ENCODE measurements at places on chromosomes 3 and 15.
A peak's percentile ranks its signal among the peaks of the same experiment; 100 is the strongest.

DNA sequence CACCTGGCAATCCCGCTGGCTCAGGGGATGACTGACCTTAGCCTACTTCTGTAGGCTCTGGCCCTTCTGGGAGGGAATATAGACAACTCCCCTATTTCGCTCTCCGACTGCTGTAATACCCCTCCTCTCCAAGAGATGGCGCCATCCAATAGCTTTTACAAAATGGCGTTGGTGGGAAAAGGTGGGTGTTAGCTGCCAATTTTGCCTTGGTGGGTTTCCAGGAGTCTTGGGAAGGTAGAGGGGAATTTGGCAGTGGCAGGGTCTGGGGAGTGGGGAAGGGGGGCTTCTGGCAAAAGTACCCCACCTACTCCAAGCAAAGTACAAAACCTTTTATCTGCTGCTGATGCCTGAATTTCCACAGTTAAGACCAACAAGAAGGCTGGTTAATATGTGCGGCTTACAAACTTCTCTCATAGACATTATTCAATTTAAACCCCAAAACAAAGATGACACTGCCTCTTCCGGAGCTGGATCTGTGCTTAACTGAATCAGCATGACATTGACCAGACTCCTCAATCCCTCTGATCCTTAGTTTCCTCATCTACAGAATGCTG is 62.1 kb downstream of the RASGRF1 start:
- peak; percentile 37 for DNase-seq

DNA sequence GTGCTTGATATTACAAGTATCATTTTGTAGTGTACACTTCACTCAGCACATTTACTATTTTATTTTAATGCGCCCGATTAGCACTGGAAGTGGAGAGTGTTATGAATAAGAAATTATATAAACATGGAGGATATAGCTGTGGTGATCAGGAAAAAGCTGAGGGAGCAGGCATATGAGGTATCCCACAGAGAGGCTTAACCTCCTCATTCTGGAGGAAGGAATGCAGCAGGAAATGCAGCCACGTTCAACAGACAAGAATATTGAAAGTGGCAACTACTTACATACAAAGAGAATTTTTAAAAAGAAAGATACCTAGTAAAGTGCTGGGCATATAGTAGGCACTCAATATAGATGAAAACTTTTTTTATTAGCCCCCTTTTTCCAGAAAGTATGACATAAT is 166.0 kb upstream of the SATB1 start:
- DNase-seq: no peak

DNA sequence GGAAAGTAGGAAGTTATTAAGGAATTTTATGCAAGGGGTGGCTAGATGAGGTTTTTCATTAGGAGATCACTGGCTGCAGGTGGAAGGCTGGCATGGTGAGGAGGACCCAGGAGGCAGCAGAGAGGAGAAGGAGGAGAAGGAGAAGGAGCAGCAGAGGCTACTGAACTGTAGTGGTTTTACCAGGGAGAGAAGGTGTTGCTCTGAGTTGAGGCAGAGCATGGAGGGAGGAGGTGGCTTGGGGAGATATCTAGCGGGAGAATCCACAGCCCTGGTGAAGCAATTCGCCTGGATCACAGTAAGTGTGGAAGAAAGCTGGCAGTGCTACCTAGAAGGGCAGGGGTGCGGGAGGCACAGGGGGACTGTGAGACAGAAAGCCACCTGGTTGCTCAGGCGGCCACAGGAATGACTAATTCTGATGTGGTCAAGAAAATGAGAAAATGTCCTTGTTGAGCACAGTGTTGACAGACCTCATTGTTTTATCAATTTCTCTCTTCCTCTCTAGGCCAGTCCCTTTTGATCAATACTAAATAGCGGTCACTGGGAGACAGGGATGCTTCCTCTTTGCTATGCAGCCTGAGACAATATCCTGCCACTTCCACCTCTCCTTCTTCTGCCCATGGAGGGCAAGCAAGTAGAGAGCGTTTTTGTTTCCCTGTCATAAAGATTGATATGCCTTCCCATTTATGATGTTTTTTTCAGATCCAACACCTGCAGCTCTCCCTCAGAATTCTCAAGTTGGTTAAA is 94.6 kb downstream of the EEFSEC start:
- DNase-seq: no peak

DNA sequence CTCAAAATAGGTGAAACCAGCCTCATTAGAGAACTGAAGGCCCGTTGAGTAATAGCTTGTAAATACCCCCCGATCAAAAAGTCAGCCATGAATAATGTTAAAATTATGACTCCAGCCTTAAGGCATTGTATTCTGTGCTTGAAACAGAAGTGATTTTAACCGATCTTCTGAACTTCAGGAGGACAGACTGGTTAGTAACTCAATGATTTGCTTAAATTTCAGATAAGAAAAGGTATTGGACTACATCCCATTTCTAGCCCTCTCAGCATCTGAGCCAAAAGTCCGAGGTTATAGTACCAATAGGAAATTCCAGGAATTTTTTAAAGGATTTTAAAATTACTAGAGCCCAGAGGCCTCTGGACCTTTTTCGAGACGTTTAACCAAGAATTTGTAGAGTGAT is 67.7 kb upstream of the FGF12 start:
- DNase-seq: no peak

DNA sequence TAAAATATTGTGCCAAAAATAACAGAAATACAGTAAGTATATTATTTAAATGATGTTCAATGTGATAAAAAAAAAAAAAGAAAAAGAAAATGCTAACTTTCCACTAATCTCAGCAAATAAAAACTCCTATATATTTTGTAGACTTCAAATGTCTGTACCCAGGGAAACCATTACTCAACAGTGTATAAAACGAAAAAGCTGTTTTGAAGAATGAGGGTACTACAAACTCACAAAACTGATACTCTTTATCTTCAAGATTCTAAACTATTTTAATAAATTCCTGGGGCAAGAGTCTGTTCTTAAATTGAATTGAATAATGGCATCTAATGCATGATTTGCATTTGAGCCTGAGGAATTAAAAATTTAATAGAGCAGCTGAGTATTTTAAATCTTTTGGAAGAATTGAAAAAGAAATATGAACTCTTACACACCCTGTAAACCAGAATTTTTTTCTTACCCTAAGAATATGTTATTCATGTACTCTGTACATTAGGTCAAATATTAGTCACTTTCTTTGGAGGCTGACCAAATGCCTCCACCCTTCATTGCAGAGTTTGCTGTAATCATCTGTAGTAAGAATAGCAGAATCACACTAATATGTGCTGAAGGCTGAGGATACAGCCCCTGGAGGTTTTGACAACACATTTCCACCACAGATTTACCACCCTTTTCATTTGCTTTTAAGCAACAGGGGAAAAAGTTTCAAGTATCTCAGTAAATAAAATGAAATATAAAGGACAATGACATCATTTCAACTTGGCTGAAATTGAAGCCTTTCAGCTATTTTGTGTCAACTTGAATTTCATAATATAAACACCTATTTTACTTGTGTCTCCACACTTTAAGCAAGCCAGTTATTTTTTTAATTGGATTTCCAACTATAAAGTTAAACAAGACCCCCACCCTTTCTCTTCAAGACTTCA is 79.7 kb downstream of the FBN1 start:
- DNase-seq: no peak

- DNase-seq: peak; percentile 45
These were observed 9.1 kb downstream of the RAB43 start for GRCh38 chr3:129112308-129113052.

- no peak for DNase-seq
These were observed 421.0 kb upstream of the RBMS3 start for GRCh38 chr3:28859897-28860296.

- DNase-seq: no peak
These were observed 19.3 kb downstream of the ZNF860 start for GRCh38 chr3:32000877-32001276.

DNA sequence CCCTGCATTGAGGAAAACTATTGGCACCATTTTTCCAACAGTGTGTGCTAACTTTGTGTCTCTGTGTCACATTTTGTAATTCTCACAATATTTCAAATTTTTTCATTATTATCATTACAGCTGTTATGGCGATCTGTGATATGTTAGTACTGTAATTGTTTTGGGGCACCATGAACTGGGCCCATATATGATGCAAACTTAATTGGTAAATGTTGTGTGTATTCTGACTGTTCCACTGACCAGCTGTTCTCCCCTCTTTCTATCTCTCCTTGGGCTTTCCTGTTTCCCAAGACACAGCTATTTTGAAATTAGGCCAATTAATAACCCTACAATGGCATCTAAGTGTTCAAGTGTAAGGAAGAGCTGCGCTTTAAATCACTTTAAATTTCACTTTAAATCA is 2.2 kb upstream of the CYP8B1 start:
- no peak for DNase-seq

DNA sequence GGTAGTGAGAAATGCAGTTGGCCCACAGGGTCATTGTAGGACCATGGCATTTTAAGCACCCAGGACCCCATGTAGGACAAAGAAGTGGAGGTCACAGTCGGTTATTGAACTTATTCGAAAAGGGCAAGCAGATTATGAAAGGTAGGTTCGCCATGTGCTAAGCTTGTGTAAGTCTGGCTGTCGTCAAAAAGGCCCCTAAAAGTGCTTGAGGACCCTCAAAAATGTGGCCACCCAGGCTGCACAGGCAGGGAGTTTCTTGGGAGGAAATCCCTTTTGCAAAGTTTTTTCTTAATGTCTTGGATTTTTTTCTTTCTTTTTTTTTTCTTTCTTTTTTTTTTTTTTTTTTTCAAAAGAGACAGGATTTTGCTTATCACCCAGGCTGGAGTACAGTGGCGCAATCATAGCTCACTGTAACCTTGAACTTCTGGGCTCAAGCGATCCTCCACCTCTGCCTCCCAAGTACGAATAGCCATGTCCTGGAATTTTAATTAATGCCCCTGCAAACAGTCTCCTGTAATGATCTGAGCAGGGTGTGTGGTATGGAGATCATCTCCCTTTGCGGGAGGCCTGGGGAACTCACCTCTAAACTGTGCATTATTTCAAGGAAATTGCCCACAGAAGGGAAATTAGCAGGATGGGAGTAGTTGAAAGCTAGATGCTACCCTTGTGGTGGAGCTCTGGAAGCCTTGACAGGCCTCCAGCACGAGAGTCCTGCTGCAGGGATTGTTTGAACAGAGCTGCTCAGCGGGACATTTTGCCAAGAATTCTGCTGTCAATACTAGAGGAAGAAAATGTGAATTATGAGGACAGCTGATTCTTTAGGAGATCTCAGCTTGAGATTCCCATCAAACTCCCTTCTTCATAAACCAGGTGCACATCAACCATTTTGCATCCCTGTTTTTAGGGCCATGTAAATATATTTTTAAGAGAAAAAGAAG is 28.4 kb downstream of the THSD4 start:
- DNase-seq: no peak

DNA sequence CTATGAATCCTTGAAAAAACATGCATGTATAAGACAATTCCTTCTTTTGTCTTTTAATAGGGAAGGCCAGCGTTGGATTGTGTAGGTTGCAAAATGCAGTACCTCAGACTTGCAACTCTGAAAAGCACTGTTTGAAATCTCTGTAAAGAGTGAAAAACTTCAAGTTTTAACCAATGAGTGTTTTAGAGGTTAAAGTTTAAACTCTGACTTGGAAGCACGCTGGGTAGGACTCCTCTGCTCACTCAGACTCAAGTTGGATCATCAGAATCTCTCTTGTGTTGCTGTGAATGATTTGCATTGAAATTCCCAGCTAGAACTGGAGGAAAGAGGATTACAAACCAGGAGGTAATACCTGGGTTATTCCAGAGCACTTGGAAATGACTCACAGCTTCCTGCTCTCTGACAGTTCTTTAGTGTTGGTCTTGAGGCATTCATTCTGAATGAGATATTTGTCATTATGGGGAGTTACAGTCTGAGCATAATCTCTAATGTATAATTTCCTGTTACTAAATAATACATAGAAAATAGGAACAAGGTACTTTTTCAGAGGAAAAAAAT is 49.1 kb downstream of the PLS1 start:
- DNase-seq: no peak

DNA sequence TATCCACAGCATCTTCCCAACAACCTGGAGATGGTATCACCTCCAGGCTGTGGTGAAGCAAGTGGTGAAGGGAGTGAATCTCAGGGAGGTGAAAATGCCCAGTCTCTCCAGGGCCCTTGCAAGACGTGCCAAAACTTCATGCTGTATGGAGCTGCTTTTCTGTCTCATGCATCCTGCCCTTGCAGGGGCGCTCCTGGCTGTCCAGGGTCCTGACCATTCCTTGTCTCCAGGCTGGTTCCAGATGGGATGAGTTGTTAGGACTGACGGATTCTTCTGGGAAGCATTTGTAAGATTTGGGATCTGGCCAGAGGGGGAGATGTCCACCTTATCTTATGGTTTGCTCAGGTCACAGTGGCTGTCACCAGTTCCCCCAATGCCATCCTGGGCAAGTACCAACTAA is 15.8 kb downstream of the TGM4 start:
- DNase-seq: no peak

- no peak for DNase-seq
These were observed 2.5 kb upstream of the TBC1D21 start for GRCh38 chr15:73870700-73871408.

DNA sequence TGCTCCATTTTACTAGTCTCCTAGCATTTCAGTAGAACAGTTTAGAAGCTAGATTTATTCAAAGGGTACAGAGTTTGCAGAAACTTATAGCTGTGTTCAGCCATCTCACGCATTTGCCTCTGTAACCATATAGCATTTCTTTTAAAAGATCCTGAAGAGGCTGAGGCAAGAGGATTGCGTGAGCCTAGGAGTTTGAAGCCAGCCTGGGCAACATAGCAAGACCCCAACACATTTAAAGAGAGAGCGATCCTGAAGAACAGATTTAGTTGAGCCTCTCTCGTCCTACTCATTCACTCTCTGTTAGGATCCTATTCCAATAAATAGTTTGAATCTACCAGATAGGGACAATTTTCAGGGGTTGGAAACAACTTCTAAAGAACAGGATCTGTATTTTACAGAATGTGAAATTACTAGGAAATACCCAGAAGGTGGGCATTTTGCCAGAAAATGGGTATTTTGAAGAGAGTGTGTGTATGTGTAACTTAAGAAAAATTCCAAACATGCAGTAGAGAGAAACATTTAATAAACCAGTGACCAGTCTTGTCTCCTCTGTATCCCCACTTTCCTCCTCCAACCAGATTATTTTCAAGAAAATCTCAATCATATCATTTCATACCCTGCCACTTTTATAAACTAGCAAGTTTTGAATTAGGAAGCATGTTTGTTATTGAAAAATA is 4.5 kb downstream of the EIF3J start:
- DNase-seq: no peak

DNA sequence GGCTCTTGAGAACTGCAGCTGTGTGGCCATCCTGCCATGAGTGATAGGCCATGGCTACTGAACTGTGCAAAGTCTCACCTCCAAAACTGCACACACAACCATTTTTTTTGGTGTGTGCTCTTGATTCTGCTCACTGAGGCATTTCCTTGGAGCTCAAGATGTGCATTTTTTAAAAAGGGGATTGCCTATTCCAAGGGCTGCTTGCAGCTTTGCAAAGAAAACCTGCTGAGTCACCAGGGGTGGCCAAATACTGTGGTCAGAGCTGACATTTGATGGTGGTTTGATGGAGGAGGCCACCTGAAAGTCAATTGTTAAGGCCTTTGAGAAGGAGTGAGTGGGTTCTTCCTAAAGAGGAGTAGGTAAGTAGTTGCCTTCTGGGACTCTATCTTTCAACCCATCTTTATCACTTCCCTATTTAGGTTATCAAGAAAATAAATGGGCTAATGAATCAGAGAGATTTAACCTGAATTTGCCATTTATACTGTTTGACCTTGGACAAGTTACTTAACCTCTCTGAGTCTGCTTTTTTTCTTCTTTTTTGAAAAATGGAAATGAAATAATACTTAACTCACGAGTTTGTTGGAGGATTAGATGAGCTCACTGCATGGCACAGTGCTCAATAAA is 87.9 kb downstream of the CHST2 start:
- DNase-seq: no peak

- no peak for DNase-seq
These were observed 6.7 kb downstream of the FAM162A start for GRCh38 chr3:122390665-122391064.
